ENCODE measurements at places on chromosomes 3 and 15.
A peak's percentile ranks its signal among the peaks of the same experiment; 100 is the strongest.

GRCh38 chr3:64884536-64884935 lies 196.7 kb upstream of the ADAMTS9 start:
- DNase-seq: no peak

GRCh38 chr3:87796843-87797185 lies 262.0 kb downstream of the CGGBP1 start:
- no peak for DNase-seq

DNA sequence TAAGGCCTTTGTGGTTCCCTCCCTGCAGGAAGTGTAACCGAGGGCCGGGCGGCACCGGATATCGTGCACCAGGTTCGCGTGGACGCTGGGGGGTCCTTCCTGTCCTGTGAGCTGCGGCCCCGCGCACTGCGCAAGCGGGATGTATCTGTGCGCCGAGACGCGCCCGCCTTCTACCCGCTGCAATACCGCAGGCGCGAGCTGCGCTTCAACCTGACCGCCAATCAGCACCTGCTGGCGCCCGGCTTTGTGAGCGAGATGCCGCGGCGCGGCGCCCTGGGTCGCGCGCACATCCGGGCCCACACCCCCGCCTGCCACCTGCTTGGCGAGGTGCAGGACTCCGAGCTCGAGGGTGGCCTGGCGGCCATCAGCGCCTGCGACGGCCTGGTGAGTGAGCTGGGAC lies 35.9 kb downstream of the SAXO2 start:
- peak; percentile 11 for DNase-seq

DNA sequence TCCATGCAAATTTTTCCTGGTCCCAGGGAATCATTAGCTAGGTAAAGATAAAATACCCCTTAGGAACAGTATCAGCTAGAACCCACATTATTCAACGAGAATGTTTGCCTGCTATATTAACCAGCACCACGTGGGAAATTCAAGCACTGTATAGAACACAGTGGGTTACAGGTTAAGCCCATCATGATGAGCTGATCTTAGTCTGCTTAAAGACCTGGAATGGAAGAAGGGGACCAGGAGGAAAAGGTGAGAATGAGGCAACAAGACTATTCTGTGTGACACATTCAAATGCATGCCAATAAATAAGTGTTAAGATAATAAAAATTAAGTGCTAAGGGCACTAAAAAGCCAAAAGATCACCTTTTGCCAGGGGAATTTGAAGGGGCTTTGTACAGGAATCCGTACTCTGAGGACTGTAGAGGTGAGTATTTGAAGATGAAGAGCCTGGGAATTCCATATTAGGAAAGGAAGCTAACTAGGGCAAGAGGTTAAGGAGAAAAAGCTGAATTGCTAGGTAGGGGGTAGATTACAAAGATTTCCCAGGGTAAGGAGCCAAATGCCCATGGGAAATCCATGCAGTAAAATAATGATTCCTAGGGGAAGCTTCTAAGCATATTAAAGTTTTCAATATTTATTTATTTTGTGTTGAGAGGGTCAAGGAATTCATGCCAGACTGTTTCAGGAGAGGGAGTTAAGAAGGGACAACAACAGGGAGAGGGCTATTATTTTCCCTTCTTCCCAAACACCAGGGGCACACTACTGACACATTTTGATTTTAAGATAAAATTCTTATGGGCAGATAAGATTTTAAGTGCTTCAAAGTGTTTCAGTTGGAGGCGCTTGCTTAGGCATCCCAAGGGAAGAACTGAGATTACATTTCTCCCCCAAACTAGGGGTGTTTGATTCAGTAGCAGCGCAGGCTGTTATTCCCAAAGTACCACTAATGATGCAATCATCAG lies 2.3 kb upstream of the MED12L start:
- no peak for DNase-seq

DNA sequence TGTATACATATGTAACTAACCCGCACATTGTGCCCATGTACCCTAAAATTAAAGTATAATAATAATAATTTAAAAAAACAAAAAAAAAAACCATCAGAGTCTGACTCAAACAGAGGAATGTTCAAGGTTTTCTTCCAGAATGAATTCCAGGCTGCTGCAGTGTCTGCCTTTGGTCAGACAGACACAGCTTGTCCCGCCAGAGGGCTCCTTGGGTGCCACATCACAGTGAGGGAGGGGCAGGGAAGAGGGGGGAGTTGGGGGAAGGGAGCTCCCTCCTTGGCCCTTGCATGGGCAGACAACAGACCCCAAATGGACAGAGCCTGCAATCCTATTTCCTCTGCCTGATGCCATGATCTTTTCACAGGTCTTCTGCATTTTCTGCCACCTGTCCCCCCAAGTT lies 36.5 kb downstream of the ITGB5 start:
- DNase-seq: no peak

- no peak for DNase-seq
Observed at GRCh38 chr3:132569580-132569979, 27.5 kb upstream of the ACKR4 start.

DNA sequence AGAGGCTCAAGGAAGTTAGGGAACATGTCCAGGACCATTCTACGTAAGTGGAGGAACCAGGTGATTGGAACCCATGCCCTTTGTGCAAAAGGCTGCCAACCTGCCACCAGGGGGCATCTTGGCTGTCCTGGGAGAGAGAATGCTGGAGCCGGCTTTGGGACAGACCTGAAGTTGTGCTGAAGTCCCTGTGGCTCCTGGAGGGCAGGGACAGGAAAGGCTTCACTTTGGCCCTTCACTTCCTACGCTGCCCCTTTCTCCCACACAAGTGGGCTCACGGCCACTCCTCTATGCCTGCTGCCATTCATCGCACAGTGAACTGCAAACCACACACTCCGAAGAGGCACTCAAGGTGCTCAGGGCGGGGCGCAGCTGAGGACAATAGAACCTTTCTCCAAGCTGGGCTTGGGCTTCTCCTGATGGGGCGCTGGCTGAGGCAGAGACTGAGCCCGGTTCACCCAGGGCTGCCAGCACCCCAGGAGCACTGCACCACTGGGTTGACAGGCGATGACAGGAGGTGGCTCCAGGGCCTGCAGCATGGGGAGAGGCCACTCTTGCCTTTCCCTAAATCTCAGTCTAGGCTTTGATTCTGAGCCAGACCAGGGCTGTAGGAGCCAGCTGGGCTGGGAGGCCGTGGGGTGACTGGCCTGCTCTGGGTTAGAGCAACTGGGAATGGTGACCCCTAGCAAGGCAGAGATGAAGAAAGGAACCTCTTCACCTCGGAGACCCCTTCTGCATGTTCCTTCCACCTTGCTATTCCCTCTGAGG lies 8.4 kb downstream of the SHF start:
- DNase-seq: no peak

DNA sequence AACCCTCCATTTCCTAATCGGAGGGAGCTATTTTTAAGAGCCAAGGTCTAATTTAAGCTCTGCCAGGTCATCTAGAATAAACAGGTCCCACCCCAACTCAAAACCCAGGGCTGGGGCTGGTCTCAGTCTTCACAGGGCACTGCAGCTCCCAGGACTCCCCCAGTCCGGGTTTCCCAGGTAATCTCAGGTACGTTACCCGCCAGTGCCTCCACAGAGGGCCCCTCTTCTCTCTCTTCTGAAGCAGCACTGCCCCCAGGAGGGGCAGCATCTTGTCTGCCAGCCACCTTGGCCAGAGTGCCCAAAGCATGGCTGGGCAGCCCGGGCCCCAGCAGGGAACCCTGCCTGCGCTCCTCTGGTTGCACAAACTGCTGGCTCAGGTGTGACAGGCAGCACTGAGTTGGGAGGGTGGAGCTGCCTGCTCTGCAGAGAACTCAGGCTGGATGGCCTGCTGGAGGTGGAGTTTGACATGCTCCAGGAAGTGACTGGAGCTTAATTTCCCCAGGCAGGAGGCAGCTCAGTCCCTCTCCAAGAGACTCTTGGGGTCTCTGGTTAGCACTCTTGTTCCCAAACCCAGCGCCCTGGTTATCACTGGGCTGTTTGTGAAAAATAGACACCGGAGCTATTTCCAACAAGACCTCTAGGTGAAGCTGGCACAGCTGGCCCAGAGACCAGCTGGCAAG lies at the start of gene PLA2G4F:
Gene PLA2G4F (minus strand): TSS at position 394 of the 680 bp plus-strand sequence. CDS start 87 bp downstream, at position 307.
- no peak for DNase-seq

- DNase-seq: no peak
Observed at GRCh38 chr3:33438284-33438668, 1.9 kb downstream of the UBP1 start.

- DNase-seq: no peak
Observed at GRCh38 chr3:170360916-170361315, 3.4 kb downstream of the SKIL start.

- DNase-seq: no peak
Observed at GRCh38 chr3:87867001-87867400, 191.8 kb downstream of the CGGBP1 start.

GRCh38 chr3:64184621-64185020 lies 40.6 kb downstream of the PRICKLE2 start:
- DNase-seq: no peak

- no peak for DNase-seq
Observed at GRCh38 chr15:75646944-75647364, 758 bp upstream of the SNX33 start.

DNA sequence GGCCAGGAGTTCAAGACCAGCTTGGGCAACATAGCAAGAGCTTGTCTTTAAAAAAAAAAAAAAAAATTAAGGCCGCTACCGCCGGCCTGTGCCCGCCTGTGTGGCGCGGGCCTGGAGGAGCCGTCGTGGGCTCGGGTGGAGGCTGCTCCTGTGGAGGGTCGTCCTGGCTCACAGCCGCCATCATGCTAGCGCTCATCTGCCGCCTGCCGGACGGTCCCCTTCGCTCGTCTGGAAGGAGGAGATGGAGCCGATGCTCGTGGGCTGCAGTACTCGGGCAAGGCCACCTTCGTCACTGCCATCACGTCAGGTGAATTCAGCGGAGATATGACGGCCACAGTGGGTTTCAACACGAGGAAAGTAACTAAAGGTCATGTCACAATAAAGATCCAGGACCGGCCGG lies 37.4 kb downstream of the TFRC start:
- no peak for DNase-seq

- DNase-seq: no peak
Observed at GRCh38 chr3:43391621-43392020, 105.3 kb downstream of the SNRK start.

DNA sequence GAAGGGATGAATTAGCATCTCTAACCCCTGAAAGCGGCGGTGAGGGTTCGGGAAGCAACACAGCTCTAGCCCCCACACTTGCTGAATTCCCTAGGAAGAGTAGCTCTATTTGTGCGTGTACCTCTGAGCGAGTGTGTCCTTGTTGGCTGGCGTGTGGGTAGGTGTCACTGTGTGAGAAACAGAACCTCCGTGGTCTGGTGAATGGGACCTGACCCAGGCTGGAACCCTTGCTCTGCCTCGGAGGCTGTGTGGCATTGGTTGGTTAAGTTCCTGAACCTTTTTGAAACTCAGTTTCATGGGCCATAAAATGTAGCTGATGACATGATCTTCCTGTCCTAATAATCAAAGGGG lies 414 bp upstream of the TMEM115 start:
- DNase-seq: no peak

GRCh38 chr3:117019082-117019713 lies 309.6 kb downstream of the TUSC7 start:
- DNase-seq: no peak

GRCh38 chr3:128410669-128411573 lies 55.8 kb downstream of the DNAJB8 start:
- no peak for DNase-seq

DNA sequence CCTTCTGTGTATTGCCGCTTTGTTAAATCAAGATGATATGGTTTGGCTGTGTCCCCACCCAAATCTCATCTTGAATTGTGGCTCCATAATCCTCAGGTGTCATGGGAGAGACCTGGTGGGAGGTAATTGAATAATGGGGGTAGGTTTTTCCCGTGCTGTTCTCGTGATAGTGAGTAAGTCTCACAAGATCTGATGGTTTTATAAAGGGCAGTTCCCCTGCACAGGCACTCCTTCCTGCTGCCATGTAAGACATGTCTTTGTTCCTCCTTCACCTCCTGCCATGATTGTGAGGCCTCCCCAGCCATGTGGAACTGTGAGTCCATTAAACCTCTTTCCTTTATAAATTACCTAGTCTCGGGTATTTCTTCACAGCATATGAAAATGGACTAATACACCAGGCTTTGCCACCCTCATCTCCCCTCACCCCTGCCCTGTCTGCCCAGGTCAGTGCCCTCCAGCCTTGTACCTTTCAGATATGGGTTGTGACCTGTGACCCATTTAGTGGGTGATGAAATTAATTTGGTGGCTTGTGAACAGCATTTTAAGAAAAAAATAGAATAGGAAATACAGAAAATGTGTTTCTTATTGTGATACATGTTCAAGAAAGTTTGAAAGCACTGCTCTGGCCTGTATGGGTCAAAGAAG lies 56.1 kb upstream of the MCF2L2 start:
- DNase-seq: no peak

DNA sequence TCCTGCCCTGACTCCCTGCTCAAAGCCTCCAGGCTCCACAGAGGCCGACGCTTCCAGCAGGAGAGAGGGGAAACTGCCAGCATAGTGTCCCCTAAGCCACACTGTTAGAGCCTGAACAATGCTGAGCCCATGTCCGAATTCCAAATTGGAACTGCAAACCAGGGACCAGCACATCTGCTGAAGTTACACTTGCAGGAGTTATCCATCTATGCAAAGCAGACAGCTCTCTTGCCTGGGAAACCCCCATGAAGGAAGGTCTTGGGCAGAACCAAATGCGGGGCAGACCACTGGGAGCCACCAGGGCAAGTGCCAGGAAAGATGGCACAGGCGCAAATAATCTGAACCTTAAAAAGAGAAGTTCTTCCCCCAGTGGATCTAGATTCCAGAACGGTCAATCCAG lies 625 bp downstream of the LRRC15 start:
- no peak for DNase-seq

GRCh38 chr15:66477011-66477410 lies 20.6 kb downstream of the SNAPC5 start:
- no peak for DNase-seq

DNA sequence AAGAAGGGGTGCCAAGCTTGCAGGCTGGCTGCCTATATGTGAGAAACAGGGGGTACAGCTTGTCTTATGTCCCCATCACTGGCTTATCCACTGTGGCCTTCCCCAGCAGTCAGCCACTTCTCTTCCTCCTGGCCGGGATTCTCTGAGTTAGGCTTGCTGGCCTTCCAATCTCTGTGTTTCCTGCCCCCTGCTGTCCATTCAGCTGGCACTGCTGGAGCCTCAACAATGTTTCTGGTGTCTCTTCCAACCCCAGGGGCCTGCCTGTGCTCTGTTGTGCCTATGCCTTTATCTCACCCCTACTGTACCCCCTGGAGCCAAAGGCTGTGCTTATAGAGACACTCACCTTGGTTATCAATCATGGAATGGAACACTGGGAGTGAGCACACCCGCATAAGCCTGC lies 36.5 kb downstream of the ANAPC13 start:
- DNase-seq: no peak

DNA sequence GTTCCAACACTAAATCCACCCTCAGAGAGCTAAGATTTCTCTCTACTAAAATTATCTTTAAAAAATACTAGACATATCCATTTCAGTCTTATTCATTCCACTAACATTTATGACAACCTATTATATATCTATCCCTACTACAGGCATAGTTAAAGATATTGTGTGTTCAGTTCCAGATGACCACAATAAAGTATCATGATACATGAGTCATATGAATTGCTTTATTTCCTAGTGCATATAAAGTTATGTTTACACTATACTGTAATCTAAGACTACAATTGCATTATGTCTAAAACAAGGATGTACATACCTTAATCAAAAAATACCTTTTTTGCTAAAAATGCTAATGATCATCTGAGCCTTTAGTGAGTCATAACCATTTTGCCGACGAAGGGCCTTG lies 19.4 kb downstream of the SHOX2 start:
- DNase-seq: no peak

GRCh38 chr15:34514251-34514670 lies 69.2 kb downstream of the GOLGA8B start:
- DNase-seq: no peak

- DNase-seq: no peak
Observed at GRCh38 chr15:80501476-80501875, 97.3 kb downstream of the ARNT2 start.

Measured in activated CD8-positive, alpha-beta memory T cell treated with anti-CD3 and anti-CD28 coated beads for 1 hour (primary cell).